HFFc6 (cell line): ENCODE measurements at places on chromosomes 3 and 15. TPM values are rescaled to one million over a fixed set of nuclear protein-coding genes. Genes with fewer than 3 reads are reported as not detected.

SLC2A2 gene
- not detected in 3 replicates for total RNA-seq

DISP2 gene
- total RNA-seq: 0.19 to 0.83 TPM (median 0.44 TPM) in 3 replicates

APBA2 gene
- 5.7 to 6.5 TPM (median 6.0 TPM) in 3 replicates for total RNA-seq

SLC22A13 gene
- 0.15 to 0.28 TPM (median 0.27 TPM) in 3 replicates for total RNA-seq

CFAP20DC gene
- total RNA-seq: 1.0 to 2.0 TPM (median 1.8 TPM) in 3 replicates

KBTBD12 gene
- not detected in 2 replicates for total RNA-seq

FANCD2OS gene
- not detected in 3 replicates for total RNA-seq

TMC3 gene
- not detected in 3 replicates for total RNA-seq

CERS3 gene
- total RNA-seq: not detected in 3 replicates

TM4SF18 gene
- total RNA-seq: 0.37 TPM in 1 of 2 replicates, not detected in the other

GNL3 gene
- 75.6 to 94.5 TPM (median 82.4 TPM) in 3 replicates for total RNA-seq

BFSP2 gene
- not detected in 3 replicates for total RNA-seq

PPARG gene
- total RNA-seq: 3.4 to 4.8 TPM (median 4.1 TPM) in 3 replicates

SEMA3F gene
- total RNA-seq: 21.8 to 32.4 TPM (median 29.3 TPM) in 3 replicates

KCNMB2 gene
- total RNA-seq: not detected in 3 replicates

SLCO2A1 gene
- 0.18 TPM in 1 of 2 replicates, not detected in the other for total RNA-seq

ADAMTS17 gene
- not detected in 3 replicates for total RNA-seq

UMPS gene
- 28.6 to 33.5 TPM (median 32.6 TPM) in 3 replicates for total RNA-seq

THAP10 gene
- total RNA-seq: 4.8 to 5.9 TPM (median 5.8 TPM) in 3 replicates

SGO1 gene
- total RNA-seq: 5.3 to 12.0 TPM (median 11.3 TPM) in 3 replicates

MOBP gene
- not detected in 3 replicates for total RNA-seq

EFCC1 gene
- total RNA-seq: not detected in 3 replicates

ZBBX gene
- not detected in 2 replicates for total RNA-seq

CSPG4 gene
- 75.0 to 99.8 TPM (median 84.2 TPM) in 3 replicates for total RNA-seq

NR1I2 gene
- total RNA-seq: not detected in 3 replicates

ITIH3 gene
- total RNA-seq: 0.52 and 0.77 TPM in 2 replicates

MUC4 gene
- not detected in 3 replicates for total RNA-seq

CCDC66 gene
- total RNA-seq: 9.0 to 10.2 TPM (median 9.6 TPM) in 3 replicates

SLC6A11 gene
- total RNA-seq: not detected in 3 replicates

ITGA11 gene
- total RNA-seq: 1.2 and 1.8 TPM in 2 replicates

TMEM207 gene
- not detected in 2 replicates for total RNA-seq

TGFBR2 gene
- 68.7 and 110 TPM in 2 replicates for total RNA-seq

SST gene
- not detected in 2 replicates for total RNA-seq

THRB gene
- not detected in 2 replicates for total RNA-seq

C3orf49 gene
- total RNA-seq: not detected in 3 replicates

DHX36 gene
- total RNA-seq: 49.3 and 50.3 TPM in 2 replicates

EIF4E3 gene
- total RNA-seq: 0.69 to 0.94 TPM (median 0.84 TPM) in 3 replicates

SKOR1 gene
- 0.07 to 0.12 TPM in 2 of 3 replicates, not detected in the other for total RNA-seq
